Testis (tissue), 5 donors: ENCODE measurements at places on chromosomes 12 and 14. TPM values are rescaled to one million over a fixed set of nuclear protein-coding genes. Genes with fewer than 3 reads are reported as not detected.

- DNase-seq = no peak
These were observed 2.0 kb downstream of the NFKBIA start for GRCh38 chr14:35402323-35403113.

DNA sequence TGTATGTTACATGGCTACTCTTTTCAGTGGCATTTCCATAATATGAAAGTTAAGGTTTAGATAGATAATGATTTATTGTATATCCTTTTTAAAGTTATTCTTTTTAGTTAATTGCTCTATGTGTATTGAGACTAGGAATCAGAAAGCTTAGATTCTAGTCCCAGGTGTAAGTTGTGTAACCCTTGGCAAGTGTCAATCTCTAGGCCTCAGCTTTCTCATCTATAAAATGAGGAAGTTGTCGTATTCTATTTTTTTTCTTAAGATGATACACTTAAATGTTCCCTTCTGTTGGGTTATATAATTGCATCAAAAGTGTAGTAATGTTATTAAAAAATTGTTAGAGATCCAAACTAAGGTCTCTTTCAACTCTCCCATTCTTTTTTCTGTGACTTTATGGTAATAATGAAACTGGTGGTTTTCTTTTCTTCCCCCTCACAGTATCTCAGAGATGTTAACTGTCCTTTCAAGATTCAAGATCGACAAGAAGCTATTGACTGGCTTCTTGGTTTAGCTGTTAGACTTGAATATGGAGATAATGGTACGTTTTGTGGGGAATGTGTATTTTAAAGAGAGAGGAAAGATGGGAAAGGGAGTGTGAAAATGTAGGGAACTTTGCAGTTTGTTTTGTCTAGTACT is 4.1 kb downstream of the RTRAF start:
- DNase-seq = no peak

Gene CLEC12A
- 0.31 TPM for total RNA-seq

GRCh38 chr14:70999117-70999516 is 91.9 kb downstream of the PCNX1 start:
- DNase-seq = no peak
